NCI-H2029 (cell line): ENCODE measurements at places on chromosomes 7 and 10.

- no peak for DNase-seq
These were observed 435.6 kb upstream of the NPVF start for GRCh38 chr7:25663877-25664276.

DNA sequence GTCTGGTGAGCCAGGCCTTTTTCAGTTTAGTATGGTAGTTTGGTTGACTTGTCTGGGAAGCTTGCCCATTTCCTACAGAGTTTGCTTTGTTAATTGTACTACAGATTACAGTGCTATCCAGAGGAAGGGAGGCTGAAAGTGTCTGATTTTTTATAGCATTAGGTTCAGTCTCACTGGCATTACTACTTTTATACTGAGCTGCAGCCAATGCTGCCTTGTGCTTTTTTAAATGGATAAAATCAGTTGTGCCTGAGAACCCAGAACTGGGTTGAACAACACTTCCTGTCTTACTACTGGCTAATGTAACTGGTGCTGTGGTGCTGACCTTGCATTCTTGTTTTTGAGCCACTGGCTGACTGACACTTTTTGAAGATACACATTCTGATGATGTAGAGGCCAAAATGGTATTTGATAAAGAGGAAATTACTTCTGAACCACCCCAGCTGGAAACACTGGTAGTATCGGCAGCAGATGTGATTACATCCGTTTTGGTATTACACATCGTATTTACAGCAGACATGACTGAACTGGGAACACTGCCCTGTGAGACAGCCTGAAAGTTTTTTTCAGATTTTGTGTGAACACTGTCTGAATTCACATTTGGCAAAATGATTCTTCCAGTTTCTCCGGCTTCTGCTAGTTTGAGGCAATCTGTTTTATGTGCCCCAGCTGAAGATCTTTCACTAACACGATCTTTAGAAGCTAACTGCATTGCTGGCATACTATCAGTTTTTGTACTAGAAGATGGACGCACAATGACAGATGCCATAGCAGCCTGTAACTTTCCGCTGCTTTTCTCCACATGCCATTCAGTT lies 74.1 kb downstream of the NRBF2 start:
- DNase-seq: no peak

DNA sequence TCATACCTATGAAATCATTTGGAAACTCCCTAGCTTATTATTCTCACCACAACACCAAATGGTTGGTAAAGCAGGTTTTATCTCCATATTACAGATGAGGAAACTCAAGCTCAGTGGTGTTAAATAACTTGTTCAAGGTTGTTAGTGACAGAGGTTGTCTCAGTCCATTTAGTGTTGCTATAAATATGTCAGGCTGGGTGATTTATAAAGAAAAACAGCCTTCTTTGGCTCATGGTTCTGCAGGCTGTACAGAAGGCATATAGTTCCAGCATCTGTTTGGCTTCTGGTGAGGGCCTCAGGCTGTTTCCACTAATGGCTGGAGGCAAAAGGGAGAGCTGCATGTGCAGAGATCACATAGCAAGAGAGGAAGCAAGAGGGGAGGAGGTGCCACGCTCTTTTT lies 96.6 kb downstream of the ZNF438 start:
- DNase-seq: no peak

DNA sequence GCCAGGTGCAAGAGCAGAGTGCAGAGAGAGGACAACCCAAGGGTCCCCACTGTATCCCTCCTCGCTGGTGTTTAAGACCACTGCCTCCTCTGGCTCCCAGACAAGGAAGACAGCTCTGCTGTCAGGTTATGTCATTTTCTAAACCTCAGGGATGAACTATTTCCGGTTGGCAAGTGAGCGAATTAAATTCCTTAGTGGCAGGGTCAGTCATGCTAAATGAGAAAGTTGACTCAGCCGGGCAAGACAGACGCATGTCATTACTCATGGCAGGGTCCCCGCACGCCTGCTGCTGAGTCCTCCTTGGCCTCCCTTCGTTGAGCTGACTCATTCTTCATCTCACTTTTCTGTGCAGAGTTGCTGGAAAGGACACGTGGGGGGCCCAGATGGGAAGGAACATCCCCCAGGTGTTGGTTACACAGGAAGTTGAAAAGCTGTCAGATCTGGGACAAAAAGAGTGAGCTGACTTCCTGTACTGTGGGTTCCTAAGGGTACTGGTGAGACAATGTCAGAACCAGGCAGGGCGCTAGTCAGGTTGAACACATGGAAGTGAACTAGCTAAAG lies 47.1 kb upstream of the UCN3 start:
- DNase-seq: no peak

DNA sequence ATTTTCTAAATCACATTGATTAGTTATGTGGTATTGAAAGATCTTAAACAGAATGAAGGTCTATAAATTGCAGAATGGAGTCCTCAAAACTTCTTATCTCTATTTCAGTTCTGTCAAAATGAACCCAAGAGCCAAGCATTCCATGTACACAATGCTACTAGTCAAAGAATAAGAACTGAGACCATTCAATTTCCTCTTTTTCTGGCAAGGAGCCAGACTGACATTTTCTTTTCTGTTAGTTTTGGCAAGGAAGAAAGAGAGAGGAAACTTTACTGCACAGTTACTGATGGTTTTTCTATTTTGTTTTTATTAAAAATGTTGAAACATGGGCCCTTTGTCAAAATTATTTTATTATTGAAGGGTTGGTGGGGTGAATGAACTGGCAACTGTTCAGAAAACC lies 181.8 kb upstream of the FERD3L start:
- DNase-seq: no peak

DNA sequence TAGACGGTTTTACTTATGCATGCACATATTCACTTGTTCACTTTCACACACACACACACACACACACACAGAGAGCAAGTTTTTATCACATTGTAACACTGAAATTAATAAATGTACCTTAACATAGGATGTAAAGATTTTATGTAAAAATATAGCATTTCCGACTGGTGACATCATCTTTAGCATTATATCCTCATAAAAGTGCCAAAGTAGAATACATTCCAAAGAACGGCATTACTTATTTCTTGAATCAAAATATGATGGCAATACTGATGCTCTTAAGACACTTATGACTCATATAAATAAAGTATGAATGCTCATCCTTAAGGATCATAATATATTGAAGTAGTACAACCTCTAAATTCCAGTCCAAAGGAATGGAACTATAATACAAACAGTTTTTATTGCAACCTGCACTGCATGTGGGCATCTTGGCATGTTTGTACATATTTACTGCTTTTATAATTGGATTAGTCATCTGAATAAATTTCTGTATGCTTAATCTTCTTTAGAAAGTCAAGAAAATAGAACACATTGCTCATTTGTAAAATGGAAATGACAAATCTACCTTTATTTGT lies 290.0 kb upstream of the SEMA3A start:
- DNase-seq: no peak

DNA sequence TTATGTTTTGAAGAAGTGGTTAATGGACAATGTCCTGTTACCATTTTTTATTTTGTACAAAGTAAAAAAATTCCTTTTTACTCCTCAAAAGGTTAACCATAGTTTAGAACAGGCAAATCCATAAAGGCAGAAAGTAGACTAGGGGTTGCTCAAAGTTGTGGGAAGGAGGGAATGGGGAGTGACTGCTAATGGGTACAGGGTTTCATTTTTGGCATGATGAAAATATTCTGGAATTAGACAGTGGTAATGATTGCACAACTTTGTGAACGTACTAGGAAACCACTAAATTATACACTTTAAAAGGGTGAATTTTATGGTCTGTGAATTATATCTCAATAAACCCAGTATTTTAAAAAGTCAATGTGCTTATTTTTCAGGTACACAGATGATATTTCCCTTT lies 35.4 kb upstream of the CDK14 start:
- no peak for DNase-seq

- DNase-seq: no peak
These were observed 1.8 kb downstream of the ALOX5 start for GRCh38 chr10:45375716-45376231.

GRCh38 chr10:19096501-19097073 lies 48.0 kb downstream of the MALRD1 start:
- DNase-seq: no peak

GRCh38 chr7:116671111-116671510 lies 885 bp upstream of the MET start:
- no peak for DNase-seq

DNA sequence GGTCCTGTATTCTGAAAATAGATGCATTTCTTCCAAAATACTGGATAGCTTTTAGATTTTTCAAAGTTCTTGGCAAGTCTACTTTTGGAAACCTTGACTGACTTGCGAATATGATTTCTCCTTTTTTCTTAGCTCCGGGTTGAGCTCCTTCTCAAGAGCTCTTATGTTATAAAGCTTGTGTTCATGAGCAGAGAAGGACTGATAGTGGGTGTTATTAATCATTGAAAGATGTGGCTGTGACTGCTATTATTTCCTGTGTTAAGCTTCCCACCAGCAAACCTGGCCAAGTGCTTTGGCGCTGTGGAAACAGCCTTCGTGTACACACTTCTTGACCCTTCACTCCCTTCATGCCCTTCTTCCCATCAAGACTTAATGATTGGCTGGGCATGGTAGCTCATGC lies 98.2 kb downstream of the KIAA1217 start:
- DNase-seq: no peak

DNA sequence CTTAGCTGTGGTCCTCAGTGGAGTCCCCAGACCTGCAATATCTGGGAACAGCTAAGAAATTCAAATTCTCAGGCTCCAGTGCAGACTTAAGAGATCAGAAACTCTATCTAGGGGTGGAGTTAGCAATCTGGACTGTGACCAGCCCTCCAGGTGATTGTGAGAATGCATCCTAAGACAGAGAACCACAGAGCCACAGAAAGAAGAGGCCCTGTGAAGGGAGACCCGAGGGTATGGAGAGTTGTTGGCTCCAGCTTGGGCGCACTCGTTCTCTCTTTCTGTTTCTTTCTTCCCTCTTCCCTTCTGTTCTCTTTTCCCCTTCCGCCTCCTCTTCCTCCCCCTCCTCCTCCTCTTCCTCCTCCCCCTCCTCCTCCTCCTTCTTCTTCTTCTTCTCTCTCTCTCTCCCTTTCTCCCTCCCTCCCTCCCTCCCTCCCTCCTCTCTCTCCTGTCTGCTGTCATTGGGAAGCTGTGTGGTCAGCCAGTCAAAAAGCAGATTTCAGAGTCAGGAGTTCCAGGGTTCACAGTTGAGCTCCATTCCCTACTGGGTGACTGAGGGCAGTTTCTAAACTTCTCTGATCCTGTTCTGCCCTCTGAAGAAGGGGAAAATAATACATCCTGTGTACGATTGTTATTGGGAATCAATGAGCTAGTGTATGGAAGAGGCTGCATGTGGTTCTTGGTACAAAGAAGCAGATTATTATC lies 62.1 kb upstream of the STEAP1B start:
- DNase-seq: no peak

DNA sequence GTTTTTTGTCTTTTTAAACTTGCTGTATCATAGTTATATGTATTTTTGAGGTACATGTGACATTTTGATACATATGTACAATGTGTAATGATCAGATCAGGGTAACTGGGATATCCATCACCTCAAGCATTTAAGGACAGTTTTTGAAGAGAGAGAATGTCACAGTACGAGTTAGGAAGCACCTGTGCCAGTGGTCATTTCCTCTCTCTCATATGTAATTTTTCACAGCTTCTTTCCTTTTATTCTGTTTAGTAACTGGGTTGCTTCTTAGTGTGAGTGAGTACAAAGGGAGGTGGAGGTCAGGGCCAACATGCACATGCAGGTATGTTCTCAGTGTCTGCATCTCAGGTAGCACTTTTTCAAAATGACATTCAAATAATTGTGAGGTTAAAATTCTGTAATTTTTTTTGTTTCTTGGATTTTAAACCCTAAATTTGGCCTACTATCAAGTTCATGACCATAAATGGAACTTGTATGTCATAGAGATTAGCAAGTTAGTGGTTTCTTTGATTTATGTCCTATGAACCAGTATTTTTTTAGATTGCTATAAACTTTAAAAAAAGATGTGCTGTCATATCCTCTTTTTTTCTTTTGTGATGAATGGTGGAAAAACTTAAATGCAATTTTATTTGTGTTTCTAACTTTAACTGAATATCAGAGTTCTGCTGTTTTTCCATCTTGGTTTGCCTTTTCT lies 42.7 kb downstream of the SNX10 start:
- no peak for DNase-seq

DNA sequence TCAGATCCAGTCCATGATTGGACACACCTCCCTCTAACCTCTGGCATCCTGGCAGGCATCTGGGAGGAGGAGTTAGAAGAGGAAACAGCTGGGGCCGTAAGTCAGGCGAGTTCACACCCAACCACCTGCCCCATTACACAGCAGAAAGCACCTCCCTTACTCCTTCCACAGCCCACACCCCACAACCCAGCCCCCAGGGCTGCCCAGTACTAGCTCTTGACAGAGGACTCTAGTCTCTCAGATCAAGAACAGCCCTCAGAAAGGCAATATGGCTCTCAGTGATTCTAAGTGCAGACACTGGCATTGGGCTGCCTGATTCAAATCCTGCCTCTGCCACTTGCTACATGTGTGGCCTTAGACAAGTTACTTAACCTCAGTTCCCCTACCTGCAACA lies 34.1 kb downstream of the KCNMA1 start:
- peak; percentile 20 for DNase-seq

- no peak for DNase-seq
These were observed 5.0 kb downstream of the PAOX start for GRCh38 chr10:133384071-133384470.

GRCh38 chr10:114821293-114821914 lies at the start of gene FHIP2A:
FHIP2A (plus strand) TSS chr10:114821780; CDS start chr10:114822079, 299 bp downstream.
- DNase-seq: peak; percentile 35

- DNase-seq: no peak
These were observed 472.5 kb upstream of the GHITM start for GRCh38 chr10:83666762-83667161.

DNA sequence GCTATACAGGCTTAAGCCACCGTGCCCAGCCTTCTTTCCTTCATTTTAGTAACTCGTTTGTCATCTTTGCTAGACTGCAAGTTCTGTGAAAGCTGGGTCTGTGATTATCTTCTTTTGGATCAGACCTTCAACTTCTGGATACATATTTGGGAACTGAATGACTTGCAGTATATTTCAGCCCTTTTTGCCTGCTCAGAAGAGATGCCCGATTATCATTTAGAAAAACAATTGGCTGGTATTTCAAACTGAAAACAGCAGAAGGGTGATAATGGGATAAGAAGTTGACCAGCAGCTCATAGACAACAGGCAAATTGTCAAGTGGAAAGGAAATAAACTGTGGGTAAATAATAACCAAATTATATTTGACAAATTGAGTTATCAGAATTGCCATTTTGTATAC lies 14.6 kb downstream of the RSBN1L start:
- no peak for DNase-seq

GRCh38 chr10:69800109-69800508 lies 1.6 kb upstream of the COL13A1 start:
- no peak for DNase-seq
